ENCODE measurements at places on chromosomes 2 and 18. TPM values are rescaled to one million over a fixed set of nuclear protein-coding genes. Genes with fewer than 3 reads are reported as not detected.

Gene PARD3B
- 33.6 TPM for polyA plus RNA-seq

Gene TMEFF2
- polyA plus RNA-seq: 10.9 TPM

Gene STAT4
- 7.6 TPM for polyA plus RNA-seq

Gene MYOM1
- 8.1 TPM for polyA plus RNA-seq

Gene MC2R
- not detected for polyA plus RNA-seq

Gene PAPOLG
- 20.5 TPM for polyA plus RNA-seq

Gene DES
- 6.5 TPM for polyA plus RNA-seq

All from renal cortex interstitium (tissue), 15 donors.